ENCODE measurements at places on chromosomes 4 and X.

DNA sequence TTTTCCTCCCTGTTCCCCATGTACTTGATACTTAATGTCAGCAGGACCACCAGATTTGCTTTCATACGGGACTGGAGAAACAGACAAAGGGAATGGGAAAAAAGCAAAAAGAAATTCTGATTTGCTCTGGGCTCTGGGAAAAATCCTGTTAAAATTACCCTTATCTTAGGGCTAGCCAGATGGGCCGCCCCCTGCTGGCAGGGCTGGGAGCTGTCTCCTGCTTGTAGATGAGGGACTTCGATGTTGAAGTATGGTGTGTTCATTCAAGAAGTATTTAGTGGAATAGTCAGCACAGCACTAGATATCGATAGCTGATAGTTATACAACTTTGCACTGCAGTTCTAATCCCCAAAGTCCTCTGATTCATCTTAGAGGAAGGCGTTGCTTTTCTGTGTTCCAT is 45.8 kb downstream of the BCORL1 start:
- DNase-seq = peak; percentile 26

DNA sequence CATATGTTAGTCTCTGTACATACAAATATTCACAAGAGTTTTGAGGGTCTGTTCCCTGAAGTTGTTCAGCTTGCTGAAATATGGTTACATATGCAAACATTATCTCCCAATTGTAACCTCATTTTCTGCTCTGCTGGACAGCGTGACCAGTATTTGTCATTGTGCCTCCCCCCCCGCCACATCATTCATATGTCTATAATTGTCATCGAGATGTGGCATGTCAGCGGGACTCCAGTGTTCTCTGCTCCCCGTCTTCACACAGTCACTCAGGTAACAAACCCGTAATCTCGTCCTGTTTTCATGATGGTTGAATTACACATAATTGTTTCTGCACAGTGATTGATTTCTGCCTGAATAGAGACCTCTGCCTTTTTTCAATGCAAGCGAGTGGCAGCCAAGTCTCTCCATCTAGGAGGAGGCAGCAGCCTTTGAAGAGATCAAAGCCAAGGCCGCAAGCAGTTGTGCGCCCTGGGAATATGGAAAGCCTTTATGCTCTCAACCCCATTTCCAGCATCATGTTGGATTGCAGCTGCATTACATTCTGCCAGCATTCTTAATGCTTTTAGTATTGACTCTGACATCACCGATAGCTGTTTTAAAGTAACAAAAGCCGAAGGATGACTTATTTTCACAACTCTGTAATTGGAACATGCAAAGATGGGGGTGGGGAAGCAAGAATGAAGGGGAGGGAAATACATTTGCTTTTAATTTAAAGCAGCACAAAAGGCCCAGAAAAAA is 27.4 kb downstream of the LEF1 start:
- DNase-seq = no peak

- no peak for DNase-seq
These were observed 66.9 kb upstream of the BMPR1B start for GRCh38 chr4:94690851-94691254.

- no peak for DNase-seq
These were observed 48.9 kb upstream of the UCP1 start for GRCh38 chr4:140617499-140618248.

- no peak for DNase-seq
These were observed 46.4 kb downstream of the IL13RA1 start for GRCh38 chrX:118773782-118774181.
